ENCODE measurements at places on chromosomes 6 and 20.

- DNase-seq: no peak
These were observed 12.9 kb upstream of the MICB start for GRCh38 chr6:31485055-31485454.

DNA sequence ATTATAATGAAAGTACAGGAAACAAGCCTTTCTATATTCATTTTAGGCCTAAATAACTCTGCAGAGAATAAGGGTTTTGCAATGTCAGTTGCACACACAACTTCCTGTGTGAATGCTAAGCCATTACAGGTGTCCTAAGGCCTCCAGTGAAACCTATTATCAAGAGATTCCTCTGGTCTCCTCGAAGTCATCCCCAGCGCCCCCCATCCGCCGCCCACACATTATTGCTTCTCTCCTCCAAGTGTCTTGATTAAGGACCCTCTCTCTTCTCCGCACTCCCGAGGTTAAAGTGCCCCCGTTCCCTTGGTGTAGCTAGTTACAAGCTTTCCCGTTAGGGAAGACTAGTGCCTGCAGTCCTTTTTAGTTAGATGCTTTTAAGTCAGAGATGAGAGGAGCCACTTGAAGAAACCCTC, 1.3 kb downstream of the HIVEP2 start:
- DNase-seq: no peak

DNA sequence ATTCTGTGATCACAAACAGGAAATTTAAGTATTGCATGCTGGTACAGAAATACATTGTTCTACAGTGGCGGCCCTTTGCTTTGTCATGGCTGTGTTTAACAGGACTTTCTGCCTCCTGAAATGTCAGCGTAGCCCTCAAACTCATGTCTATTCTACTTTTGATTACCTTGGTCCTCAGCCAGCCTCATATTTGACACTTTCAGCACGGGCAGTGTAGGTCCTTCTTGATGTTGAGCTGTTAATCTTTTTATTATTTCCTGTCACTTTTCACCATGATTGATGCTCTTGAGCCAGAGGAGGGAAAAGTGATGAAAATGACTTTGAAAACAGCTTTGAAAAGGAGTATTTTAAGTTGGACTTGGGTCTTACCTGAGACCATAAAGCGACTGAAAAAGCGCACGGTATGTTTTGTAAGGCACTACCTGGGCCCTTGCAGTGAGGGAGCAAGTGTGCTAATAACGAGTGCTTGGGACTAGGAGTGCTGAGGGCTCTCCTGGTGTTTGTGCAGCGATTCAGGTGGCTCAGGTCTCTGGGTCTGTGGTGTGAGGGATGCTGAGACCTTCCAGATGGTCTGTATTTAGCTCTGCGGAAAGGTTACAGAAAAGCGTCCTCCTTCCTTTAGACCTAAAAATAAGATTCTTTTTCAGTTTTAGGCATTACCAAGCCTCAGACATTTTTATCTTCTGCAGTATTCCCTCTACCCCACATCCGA, 45.2 kb upstream of the RREB1 start:
- peak; percentile 13 for DNase-seq

DNA sequence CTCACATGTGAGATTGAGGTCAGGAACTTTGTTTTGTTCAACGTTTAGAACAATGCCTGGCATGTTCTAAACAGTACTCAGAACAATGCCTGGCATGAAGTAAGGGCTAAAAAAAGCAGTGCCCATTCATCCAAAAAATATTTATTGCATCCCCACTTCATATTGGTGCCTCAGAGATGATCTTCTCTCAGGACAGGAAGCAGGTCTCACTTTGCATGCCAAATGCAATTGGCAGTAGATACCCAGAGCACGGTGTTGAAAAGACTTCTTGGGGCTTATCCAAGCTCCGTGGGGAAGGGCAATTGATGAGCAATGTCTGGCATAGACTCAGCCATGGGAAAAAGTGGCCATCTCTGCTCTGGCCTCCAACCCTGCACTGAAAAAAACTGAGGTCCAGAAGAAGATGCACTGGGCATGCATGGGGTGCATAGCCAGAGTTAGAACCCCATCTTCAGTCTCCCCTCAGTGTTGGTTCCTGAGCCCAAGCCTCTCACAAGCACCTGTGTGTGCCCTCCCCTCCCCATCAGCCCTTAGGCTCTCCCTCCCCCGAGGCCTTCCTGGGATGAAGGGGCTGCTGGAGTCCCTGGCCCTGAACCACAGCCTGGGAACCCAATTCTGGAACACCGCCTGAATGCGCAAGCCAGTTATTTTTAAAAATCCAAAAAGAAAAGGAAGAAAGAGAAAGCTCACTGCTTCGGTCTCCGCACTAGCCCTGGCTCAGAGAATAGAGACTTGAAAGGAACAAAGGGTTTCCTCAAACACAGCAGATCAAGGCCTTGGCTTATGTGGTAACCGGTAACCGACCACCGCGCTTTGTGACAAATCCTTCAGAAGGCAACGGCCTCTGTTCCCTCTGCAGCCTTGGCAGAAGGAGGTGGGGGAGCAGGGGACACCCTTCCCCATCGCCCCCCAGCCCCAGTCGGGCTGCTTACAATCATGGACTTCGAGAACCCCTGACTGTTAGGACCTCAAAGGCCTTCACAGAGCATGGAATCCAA, 78.5 kb upstream of the SIRPA start:
- no peak for DNase-seq

- DNase-seq: no peak
These were observed 174.6 kb downstream of the GMPR start for GRCh38 chr6:16412982-16413381.

DNA sequence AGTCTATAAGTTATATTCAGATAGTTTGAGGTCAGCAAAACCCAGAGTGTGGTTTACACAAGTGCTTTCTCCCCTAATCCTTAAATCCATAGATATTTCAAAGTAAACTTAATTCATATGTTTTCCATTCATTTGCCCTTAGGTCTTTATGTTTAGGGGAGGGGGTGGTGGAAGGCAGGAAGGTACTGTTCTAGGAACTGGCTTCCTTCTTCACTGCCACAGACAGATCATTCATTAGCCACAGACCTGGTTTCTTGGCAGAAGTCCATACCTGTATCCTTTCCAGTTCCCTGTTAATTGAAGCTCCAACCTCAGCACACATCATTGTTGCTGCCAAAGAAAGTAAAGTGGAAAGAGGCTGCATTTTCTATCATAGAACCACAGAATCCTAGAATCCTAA, 123.0 kb downstream of the AIG1 start:
- DNase-seq: no peak

DNA sequence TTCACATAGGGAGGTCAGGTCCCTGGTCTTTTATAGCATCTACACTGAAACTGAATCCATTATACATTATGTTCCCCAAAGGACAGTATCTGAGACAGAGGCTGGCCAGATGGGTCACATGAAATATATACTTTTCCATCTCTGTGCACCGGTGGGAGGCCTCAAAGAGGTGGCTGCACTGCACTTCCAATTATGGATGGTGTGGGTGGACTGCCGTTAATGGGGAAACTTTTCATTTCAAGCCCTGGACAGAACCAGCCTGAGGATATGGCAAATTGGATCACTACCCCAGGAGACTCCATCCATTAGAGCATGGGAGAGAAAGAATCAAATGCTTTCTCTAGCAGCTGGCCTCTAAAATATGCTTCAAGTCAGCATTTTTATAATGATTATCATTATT, 280.5 kb upstream of the OPRM1 start:
- DNase-seq: no peak

DNA sequence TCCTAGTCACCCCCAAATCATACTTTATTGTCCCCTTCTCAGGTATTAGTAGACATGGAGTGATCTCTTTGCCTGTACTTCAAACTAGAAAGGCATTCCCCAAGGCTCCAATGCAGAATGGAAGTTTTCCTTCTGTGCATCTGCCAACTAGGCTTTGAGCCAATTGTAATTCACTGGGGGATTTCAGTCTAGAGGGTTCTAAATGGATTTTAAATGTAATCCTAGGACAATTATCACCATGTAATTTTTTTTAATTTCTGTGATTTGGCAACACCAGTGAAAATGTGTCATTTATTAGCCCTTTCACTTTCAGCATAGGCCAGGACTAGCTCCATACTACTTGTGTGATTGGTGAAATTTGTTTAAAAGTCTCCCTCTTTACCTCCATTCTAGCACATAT, 557.6 kb upstream of the MARCKS start:
- peak; percentile 16 for DNase-seq

- no peak for DNase-seq
These were observed 2.4 kb upstream of the SNAP25 start for GRCh38 chr20:10216146-10216791.

GRCh38 chr20:33874129-33874528, 63.0 kb downstream of the CHMP4B start:
- no peak for DNase-seq

GRCh38 chr6:53831936-53832660, 37.3 kb downstream of the LRRC1 start:
- no peak for DNase-seq

DNA sequence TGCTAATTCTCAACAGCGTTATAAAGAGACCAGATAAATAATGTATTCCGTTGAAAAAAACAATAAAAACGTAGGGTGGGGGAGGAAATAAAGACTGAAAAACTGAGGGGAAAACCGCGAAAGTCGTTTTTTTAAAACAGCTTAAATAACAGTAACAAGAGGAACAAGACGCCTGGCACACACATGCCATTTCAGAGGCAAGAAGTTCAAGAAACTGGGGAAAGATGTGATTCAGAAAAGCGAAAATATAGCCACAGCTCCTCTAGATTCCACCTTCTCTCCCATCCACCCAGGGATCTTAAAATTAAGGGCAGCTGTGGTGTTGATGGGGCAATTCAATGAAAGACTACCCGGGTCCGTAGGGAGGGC, 1.3 kb downstream of the EPB41L2 start:
- DNase-seq: no peak

- no peak for DNase-seq
These were observed 410 bp downstream of the SYNE1 start for GRCh38 chr6:152636609-152637295.

Measured in NCI-H2081 (cell line).